ENCODE measurements at places on chromosomes 7 and 10. TPM values are rescaled to one million over a fixed set of nuclear protein-coding genes. Genes with fewer than 3 reads are reported as not detected.
A peak's percentile ranks its signal among the peaks of the same experiment; 100 is the strongest.

DNA sequence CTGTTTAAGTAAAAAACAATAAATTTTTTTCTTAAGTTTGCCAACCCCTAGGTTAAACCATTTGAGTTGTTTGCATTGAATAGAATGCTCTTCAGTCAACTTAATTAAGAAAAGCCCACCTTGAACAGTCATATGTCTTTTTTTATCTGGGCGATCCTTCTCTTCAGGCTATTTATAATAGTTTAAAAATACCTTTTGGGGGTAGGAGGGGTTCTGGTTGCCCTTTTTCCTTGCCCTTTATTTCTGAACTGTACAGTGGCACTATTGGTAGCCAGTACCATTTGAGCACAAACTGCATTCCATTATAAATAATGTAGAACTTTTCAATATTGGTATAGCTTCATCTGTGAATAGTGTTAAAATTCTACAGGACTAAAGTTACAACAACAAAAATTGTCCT is 13.1 kb downstream of the CALU start:
- H3K27ac ChIP-seq: no peak overlapping the region
- no peaks in the 10 kb centered on the region for H3K27me3 ChIP-seq
- no peak overlapping the region for H3K4me3 ChIP-seq
- DNase-seq: no peak

The OR6B1 gene
- total RNA-seq: not detected

The MYL10 gene
- not detected for total RNA-seq

DNA sequence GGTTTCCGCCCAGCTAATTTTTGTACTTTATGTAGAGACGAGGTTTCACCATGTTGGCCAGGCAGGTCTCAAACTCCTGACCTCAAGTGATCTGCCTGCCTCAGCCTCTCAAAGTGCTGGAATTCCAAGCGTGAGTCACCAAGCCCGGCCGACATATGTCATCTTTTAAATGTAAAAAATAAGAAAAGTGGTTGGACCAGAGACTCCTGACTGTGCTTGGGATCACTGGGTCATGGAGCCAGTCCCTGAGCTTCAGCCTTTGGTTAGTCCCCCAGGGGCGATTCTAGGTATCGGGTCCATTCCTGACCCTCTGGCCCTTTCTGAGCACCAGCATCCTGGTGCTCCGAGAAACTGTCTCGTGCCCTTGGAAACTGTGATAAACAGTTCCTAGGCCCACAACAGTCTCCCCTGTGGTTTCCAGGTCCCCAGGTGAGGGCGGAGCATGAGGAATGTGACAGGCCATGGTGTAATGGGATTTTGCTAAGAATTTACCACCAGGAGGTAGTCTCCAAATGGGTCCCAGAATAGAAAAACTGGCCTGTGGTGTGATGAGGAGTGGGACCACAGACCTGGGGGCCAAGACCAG is 32.8 kb downstream of the UBTD1 start:
- H3K27me3 ChIP-seq: no peaks in the 10 kb centered on the region
- H3K36me3 ChIP-seq: no peaks in the 10 kb centered on the region
- H3K4me1 ChIP-seq: no peaks in the 10 kb centered on the region
- H3K4me3 ChIP-seq: no peak overlapping the region
- no peak overlapping the region for H3K27ac ChIP-seq
- DNase-seq: no peak

The PLXNA4 gene
- 0.12 TPM for total RNA-seq

- no peaks in the 10 kb centered on the region for H3K27me3 ChIP-seq
- no peak for DNase-seq
- peaks cover 12% of the 10 kb centered on the region for H3K4me1 ChIP-seq
- H3K27ac ChIP-seq: peak overlapping the region; percentile 29
Observed at GRCh38 chr10:44956717-44957706, 2.6 kb upstream of the RASSF4 start.

GRCh38 chr10:87844837-87845623 is 18.3 kb downstream of the KLLN start:
- no peaks in the 10 kb centered on the region for H3K4me1 ChIP-seq
- H3K27me3 ChIP-seq: no peaks in the 10 kb centered on the region
- H3K27ac ChIP-seq: no peak overlapping the region
- no peak overlapping the region for H3K4me3 ChIP-seq
- DNase-seq: no peak

GRCh38 chr10:78309536-78310237 is 276.0 kb downstream of the RPS24 start:
- H3K27ac ChIP-seq: no peak overlapping the region
- H3K4me1 ChIP-seq: no peaks in the 10 kb centered on the region
- H3K27me3 ChIP-seq: no peaks in the 10 kb centered on the region
- no peak for DNase-seq

DNA sequence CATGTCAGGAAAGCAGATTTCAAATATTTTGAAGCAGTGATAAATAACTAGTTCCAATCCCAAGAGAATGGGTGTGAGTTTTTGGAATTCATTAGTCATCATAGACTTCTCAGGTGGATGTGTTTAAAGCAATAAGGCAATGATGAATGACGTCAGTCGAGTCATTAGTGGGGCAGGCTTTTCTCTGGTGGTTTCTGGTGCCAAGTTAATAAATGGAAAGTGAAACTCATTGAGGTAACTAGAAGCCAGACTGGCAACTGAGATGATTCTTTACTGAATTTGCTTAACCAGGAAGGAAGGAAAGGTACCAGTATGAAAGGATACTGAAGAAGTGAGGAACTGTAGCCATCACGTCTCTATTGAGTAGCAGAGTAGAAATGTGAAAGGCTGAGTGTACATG is 311.0 kb downstream of the GPAM start:
- no peak overlapping the region for H3K4me3 ChIP-seq
- no peak overlapping the region for H3K27ac ChIP-seq
- DNase-seq: no peak
- no peaks in the 10 kb centered on the region for H3K4me1 ChIP-seq

The CYP17A1 gene
- not detected for total RNA-seq

The ELFN1 gene
- total RNA-seq: 0.14 TPM

DNA sequence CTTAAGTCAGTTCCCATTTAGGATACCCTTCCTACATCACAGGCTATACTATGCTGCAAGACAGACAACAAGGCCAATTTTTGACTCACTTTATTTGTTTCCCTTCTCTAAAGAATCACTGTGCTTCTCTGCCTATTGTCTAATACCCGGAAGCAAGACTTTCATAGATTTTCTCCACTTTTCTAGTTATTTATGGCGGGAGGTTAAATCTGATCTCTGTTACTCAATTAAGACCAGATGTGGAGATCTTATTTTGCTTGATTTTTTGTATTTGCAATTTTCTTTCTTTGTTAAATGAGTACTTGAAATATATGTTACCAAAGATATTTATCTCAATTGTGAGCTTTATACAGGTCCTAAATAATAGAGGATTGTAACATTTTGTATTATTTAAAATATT is 511.5 kb downstream of the ATRNL1 start:
- H3K4me1 ChIP-seq: no peaks in the 10 kb centered on the region
- no peak for DNase-seq
- no peak overlapping the region for H3K4me3 ChIP-seq
- no peaks in the 10 kb centered on the region for H3K36me3 ChIP-seq
